WERI-Rb-1 (cell line): ENCODE measurements at places on chromosomes 16 and 17.

DNA sequence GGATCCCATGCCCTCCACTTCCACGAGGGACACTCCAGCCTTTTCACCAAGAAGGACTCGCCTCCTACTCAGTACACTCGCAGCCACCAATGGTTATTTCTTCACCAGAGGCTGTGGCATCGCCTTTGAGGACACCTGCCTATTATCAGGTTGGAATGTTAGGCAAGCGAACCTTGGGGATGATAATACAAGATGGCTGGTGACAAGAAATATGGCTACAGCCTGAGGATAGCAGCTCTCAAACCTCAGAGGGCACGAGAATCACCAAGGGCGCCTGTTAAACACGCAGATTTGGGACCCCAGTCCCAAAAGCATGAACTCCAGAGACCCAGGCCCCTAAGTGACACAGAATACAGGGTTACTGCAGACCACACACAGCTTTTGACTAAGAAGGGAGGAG is 58.1 kb downstream of the CYTH1 start:
- DNase-seq: no peak

DNA sequence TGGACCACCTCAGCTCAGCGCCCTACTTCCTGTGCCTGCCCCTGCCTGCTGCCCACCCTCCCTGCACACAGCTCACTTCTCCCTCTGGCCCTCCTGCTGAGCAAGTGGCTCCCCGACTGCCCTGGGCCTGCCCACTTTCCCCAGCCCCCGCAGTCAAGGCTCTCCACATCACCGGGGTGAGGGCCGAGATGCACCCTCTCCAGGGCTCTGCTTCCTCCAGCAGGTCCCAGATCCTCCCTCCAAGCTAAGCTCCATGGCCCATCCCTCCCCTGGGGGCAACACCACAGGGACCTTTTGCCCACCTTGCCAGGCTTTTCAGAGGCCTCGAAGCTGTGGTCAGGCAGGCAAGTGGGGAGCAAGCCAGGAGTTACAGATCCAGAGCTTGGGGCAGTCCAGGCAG is 820.2 kb downstream of the KCNJ18 start:
- no peak for DNase-seq

- DNase-seq: no peak
Observed at GRCh38 chr17:77280304-77281121, 139.7 kb downstream of the SEC14L1 start.

DNA sequence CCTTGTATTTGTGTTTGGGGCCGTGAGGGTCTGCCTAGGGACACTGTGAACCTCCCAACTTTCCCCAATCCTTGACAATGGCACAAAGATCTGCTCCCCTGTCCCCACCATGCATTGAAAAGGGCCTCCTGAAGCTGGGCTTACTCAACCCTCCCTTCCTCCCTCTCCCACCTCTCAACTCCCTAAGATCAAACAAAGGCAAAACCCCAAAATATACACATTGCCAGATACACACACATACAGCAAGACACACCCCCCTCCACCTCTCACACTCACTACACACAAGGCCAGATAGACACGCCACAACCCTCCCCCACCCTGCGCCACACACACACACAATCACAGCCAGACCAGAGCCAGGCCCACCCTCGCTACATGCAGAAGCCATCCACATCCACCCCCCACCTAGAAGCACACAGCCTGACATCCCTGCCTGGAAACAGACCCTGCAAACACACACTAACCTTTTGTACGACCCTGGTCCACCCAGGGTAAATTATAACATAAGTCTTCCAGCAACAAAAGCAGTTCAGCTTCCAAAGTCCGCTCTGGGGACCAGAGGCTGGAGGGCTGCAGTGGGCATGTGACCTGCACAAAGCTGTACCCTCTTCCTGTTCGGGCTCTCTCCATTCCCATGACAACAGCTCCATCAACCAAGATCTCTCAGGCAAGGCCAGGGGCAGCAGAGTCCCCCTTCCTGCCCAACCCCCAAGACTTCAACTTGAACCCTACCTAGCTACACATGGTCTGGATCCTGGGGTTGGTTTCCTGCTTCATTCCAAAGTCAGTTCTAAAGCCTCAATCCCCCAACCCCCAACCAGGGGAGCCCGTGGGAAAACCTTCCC is 1.9 kb downstream of the PCGF2 start:
- DNase-seq: no peak

GRCh38 chr17:77544347-77545110 is 403.8 kb downstream of the SEC14L1 start:
- DNase-seq: no peak

- peak; percentile 74 for DNase-seq
Observed at GRCh38 chr17:34644941-34645550, 65.7 kb downstream of the TMEM132E start.

GRCh38 chr16:67181346-67181745 is 2.4 kb downstream of the MATCAP1 start:
- no peak for DNase-seq

GRCh38 chr17:15091825-15092224 is 173.3 kb downstream of the PMP22 start:
- DNase-seq: peak; percentile 24

DNA sequence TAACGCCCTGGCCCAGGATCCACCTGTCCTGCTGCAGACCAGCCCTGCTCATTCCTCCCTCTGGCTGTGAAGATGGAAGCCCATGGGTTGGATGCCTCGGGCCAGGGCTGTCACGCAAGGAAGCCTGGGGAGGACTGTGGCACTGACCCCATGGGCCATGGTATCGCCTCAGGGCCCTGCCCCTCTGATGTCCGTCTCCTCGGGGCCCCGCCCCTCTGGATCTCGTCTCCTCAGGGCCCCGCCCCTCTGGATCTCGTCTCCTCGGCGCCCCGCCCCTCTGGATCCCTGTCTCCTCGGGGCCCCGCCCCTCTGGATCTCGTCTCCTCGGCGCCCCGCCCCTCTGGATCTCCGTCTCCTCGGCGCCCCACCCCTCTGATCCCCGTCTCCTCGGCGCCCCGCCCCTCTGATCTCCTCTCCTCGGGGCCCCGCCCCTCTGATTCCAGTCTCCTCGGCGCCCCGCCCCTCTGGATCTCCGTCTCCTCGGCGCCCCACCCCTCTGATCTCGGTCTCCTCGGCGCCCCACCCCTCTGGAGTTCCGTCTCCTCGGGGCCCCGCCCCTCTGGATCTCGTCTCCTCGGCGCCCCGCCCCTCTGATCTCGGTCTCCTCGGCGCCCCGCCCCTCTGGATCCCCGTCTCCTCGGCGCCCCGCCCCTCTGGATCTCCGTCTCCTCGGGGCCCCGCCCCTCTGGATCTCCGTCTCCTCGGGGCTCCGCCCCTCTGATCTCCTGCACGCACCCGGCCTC is 24.0 kb downstream of the METRNL start:
- no peak for DNase-seq
